Chondrocyte (in vitro differentiated cells): ENCODE measurements at places on chromosomes 1 and 21.
A peak's percentile ranks its signal among the peaks of the same experiment; 100 is the strongest.

DNA sequence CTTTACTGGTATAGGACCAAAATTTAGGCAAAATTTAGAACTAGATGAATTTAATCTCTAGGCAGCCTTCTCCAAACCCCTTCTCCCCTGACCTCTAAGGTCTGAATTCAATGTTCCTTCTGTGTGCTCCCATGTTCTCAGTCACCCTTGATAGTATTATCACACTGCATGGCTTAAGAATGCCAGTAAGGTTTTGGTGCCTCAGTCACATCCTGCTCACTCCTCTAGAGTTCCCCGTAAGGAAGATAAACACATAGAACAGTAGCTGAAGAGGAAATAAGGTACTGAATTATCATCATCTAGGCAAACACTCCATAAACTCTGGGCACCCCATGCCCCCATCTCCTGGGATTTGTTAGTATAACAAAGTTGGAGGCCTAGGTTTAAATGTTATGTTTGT lies 18.2 kb downstream of the PRRX1 start:
- peak overlapping the region; percentile 73 for H3K27ac ChIP-seq
- DNase-seq, result no peak
- H3K4me3 ChIP-seq, result no peak overlapping the region

DNA sequence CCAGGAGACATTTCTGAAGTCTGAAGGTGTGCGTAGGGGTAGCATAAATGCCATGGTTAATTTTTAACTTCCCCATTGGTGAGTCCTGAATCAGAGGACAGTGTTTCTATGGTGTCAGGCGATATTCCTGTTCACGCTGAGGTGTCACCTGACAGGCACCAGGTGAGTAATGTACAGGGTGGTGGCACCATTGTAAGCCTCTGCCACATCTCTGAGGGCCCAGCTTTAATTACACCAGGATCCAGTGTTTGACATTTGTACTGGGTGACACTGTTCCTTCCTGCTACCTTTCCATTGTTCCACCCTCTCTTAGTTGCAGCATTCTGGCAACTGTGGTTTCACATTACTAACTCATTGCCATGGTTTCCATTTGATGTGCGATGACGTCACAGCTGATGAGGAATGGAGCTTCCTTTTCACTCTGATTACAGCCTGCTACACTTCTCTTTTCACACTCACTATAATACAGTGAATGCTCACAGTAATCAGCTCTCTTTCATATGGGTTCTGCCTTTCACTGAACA lies 40.6 kb upstream of the MARK1 start:
- H3K4me1 ChIP-seq, result no peaks in the 10 kb centered on the region
- peaks cover 9% of the 10 kb centered on the region for H3K27me3 ChIP-seq
- no peak overlapping the region for H3K4me3 ChIP-seq
- no peak for DNase-seq
- H3K36me3 ChIP-seq, result no peaks in the 10 kb centered on the region
- H3K27ac ChIP-seq, result no peak overlapping the region

DNA sequence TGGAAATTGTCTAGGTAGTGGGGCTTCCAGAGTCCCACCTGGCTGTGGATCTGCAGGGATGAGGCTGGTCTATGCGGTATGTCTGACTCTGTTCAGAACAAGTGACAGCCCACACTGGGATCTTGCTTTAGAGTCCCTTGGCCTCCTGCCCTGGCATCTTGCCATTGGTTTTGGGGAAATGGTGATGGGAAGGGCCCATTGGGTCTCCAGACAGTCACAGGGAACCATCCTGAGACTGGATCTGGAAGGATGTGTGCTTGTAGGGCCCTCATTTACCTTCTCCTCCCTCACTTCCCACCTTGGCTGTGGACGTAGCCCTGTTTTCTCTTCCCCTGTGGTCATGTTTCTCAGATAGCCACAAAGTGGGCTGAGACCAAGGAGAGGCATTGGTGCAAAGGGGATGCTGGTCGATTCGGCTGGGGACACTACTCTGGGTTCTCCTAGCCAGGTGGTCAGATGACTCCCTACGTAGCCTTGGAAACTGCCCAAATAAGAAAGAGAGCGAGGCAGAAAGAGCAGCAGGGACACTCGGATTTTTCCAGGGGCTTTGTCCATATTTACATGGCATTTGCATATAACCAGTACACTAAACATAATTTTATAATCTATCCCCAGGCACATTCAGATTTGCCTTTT lies 15.1 kb downstream of the SOX13 start:
- peak; percentile 49 for DNase-seq
- H3K4me1 ChIP-seq, result peaks cover 15% of the 10 kb centered on the region
- H3K36me3 ChIP-seq, result no peaks in the 10 kb centered on the region

- peak overlapping the region; percentile 90 for H3K27ac ChIP-seq
- peaks cover 36% of the 10 kb centered on the region for H3K4me1 ChIP-seq
- H3K36me3 ChIP-seq, result no peaks in the 10 kb centered on the region
- no peaks in the 10 kb centered on the region for H3K27me3 ChIP-seq
- H3K4me3 ChIP-seq, result peak overlapping the region; percentile 58
Observed at GRCh38 chr1:109252893-109253802, 3.8 kb downstream of the CELSR2 start.

DNA sequence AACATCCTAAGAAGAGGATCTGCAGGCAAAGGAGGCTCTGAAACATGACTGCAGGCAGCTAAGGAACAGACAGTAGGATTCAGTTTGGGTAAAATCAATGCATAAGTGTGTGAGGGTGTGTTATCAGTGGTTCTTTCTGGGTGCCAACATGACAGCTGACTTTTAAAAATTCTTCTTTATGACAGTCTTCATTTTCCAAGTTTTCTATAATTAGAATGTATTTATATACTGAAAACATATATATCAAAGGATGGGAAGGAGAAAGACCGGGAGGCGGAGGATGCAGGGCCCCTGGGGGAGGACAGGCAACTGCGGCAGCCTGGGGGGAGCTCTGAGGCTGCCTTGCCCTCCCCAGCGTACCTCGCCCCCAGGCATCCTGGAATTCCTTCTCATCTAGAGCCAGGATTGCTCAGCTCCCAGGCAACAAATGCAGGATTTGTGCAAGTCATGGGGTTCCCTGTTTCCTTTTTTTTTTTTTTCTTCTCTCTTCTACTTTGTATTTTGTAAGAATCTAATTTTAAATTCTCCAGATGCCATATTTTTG lies 104.8 kb downstream of the CSMD2 start:
- no peak overlapping the region for H3K27ac ChIP-seq
- H3K27me3 ChIP-seq, result no peaks in the 10 kb centered on the region
- H3K36me3 ChIP-seq, result no peaks in the 10 kb centered on the region
- no peak for DNase-seq
- H3K4me1 ChIP-seq, result no peaks in the 10 kb centered on the region

DNA sequence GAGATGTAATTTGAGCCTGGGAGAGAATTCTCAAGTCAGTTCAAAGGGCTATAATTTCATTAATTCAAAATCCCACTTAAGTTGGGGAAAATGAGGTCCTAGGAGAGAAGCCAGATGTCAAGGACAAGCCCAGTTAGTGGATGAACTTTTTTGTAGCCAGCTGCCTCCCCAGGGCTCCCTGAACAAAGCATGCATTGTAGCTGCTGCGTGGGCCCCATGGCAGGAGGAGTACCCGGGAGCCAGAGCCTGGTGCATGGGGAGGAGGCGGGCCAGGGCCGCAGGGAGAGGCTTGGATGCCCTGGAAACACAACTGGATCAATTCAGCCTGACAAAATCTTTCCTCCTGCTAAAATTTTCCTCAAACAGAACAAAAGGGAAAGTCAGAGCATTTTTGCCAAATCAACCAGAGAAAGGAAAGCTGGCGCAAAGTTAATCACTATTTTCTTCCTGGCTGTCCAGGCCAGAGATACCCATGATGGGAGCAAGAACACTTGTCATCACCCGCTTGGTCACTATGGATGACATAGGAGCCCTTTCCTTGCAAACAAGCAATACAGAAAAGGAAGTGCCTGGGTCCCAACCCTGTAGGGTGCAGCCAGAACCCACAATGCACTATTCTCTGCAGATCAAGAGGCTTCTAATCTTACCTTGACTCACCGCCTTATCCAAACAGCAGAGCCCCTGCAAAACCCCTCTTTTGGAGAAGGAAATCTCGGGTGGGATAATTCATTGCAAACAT lies 248.1 kb upstream of the RAB4A start:
- peaks cover 11% of the 10 kb centered on the region for H3K27me3 ChIP-seq
- DNase-seq, result no peak
- H3K27ac ChIP-seq, result no peak overlapping the region
- H3K4me3 ChIP-seq, result no peak overlapping the region

- peaks cover 42% of the 10 kb centered on the region for H3K4me1 ChIP-seq
- DNase-seq, result no peak
- peak overlapping the region; percentile 66 for H3K27ac ChIP-seq
- H3K27me3 ChIP-seq, result no peaks in the 10 kb centered on the region
- H3K36me3 ChIP-seq, result peaks cover 7% of the 10 kb centered on the region
Observed at GRCh38 chr1:11787804-11788436, 17.8 kb downstream of the MTHFR start.

DNA sequence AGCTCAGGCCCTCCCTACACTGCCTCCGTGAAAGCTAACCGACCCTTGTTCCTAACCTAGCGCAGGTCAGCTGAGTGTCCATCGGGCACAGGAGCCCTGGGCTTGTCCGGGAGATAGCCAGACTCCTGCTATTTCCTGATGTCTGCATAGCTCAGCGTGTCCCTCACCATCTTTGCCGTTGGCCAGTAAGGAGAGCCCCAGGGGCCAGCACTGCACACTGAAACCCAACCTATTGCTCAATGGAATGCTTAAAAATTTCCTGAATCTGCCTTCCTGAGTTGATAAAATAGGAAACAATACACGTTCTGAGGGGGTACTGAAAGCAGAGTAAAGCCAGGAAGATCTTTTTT lies 2.2 kb downstream of the RUNX1 start:
- H3K27me3 ChIP-seq, result no peaks in the 10 kb centered on the region
- H3K36me3 ChIP-seq, result peaks cover 4% of the 10 kb centered on the region
- peak overlapping the region; percentile 95 for H3K27ac ChIP-seq
- H3K4me1 ChIP-seq, result peaks cover 56% of the 10 kb centered on the region
- peak overlapping the region; percentile 74 for H3K4me3 ChIP-seq

- no peak for DNase-seq
- no peaks in the 10 kb centered on the region for H3K27me3 ChIP-seq
- peaks cover 49% of the 10 kb centered on the region for H3K4me1 ChIP-seq
- H3K36me3 ChIP-seq, result no peaks in the 10 kb centered on the region
- no peak overlapping the region for H3K27ac ChIP-seq
Observed at GRCh38 chr1:76827066-76827465, 40.2 kb upstream of the ST6GALNAC5 start.

DNA sequence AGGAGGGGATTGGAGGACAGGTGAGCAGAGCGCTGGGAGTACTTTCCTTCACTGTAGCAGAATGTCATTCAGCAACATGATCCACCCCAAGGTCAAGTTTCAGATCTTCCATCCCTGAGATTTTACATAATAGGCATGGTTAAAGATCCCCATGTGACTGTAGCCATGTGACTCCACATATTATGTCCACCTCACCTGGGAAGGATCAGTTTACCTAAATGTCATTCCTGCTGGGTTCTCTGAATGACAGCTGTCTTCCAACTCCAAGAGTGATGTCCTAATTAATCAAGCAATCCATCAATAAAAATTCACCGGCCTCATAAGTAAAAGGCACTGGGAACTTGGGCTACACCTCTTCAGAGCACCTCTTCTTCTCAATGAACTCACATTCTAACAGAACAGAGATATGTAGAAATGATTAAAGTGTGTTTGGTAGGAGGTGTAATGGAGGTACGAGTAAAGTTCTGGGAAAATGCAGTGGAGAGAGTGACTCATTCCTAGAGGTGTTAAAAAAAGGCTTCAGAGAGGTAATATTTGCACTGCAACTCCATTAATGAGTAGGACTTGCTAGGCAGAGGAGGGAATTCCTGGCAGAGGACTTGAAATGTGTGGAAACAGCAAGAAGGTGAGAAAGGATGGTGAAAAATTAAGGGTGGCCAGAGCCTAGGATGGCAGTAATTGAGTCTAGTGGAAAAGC lies 22.2 kb upstream of the MAPKAPK2 start:
- no peak overlapping the region for H3K4me3 ChIP-seq
- peaks cover 3% of the 10 kb centered on the region for H3K4me1 ChIP-seq
- H3K27me3 ChIP-seq, result peaks cover 54% of the 10 kb centered on the region
- H3K27ac ChIP-seq, result no peak overlapping the region
- DNase-seq, result no peak
- H3K36me3 ChIP-seq, result no peaks in the 10 kb centered on the region

- H3K4me3 ChIP-seq, result peak overlapping the region; percentile 71
- no peak overlapping the region for H3K27ac ChIP-seq
- peaks cover 25% of the 10 kb centered on the region for H3K4me1 ChIP-seq
- DNase-seq, result no peak
- H3K27me3 ChIP-seq, result no peaks in the 10 kb centered on the region
Observed at GRCh38 chr1:9589144-9589718, 520 bp downstream of the TMEM201 start.

DNA sequence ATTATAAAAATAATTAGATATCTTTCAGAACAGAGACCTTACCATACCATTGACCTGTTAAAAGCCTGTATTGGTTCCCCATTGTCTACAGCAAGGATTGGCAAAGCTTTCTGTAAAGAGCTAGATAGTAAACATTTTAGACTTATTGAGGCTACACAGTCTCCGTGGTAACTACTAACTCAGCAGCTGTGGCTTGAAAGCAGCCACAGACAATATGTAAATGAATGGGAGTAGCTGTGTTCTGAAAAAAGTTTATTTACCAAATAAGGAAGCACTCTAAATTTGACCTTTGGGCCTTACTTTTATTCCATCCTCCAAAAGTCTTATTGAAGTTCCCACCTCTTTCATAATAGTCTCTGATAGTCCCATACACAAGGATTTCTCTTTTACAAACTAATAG lies 39.7 kb downstream of the NUP210L start:
- no peak overlapping the region for H3K4me3 ChIP-seq
- no peak overlapping the region for H3K27ac ChIP-seq
- no peaks in the 10 kb centered on the region for H3K27me3 ChIP-seq
- no peak for DNase-seq

- no peak for DNase-seq
- no peaks in the 10 kb centered on the region for H3K36me3 ChIP-seq
- no peaks in the 10 kb centered on the region for H3K4me1 ChIP-seq
- H3K4me3 ChIP-seq, result no peak overlapping the region
Observed at GRCh38 chr1:234296496-234296895, 76.8 kb upstream of the COA6 start.

DNA sequence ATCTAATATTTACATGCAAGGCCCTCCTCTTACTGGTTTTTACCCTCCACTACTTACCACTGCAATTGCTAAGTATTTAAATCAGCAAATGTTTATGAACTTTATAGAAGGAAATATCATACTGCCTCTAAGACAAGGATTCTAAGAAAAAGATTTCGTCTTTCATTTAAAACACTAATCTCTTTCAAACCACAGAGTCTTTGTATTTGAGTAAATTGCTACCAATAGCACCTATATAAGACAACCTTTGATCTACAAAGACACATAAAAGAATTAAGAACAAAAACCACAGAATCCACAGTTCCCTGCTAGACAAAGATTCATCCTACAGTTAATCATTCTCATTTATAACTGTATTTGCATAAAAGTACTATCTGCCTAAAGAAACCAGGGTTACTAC lies 37.6 kb downstream of the RNF115 start:
- peaks cover 2% of the 10 kb centered on the region for H3K36me3 ChIP-seq
- no peaks in the 10 kb centered on the region for H3K27me3 ChIP-seq
- no peak overlapping the region for H3K27ac ChIP-seq
- H3K4me1 ChIP-seq, result peaks cover 45% of the 10 kb centered on the region
